ENCODE measurements at places on chromosomes 7 and 10.

DNA sequence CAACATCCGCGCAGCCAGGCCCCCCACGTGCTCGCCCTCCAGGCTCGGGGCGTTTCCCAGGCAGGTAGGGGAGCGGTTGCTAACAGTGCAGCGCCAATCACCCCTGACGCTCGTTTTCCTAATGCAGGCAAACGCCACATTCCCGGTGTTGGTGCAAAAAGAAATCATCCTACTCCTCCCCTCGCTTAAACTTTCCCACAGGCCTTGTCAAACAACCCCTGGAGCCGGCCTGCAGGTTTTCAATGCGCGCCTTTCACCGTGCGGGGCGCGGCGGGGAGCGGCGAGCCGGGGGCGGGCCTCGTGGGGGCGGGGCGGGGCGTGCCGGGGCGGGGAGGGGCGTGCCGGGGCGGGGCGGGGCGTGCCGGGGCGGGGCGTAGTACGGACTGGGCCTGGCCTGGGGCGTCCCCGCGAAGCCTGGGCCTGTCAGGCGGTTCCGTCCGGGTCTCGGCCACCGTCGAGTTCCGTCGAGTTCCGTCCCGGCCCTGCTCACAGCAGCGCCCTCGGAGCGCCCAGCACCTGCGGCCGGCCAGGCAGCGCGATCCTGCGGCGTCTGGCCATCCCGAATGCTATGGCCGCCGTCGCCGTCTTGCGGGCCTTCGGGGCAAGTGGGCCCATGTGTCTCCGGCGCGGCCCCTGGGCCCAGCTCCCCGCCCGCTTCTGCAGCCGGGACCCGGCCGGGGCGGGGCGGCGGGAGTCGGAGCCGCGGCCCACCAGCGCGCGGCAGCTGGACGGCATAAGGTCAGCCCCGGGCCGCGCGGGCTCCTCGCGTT lies at the start of gene ECHDC3:
TSS of gene ECHDC3 (plus strand) at position 374 of the 770 bp plus-strand sequence. CDS start at position 569, 195 bp downstream.
- peak; percentile 90 for ATAC-seq

- no peak for ATAC-seq
Observed at GRCh38 chr7:146764458-146764857, 647.9 kb downstream of the CNTNAP2 start.

- no peak for ATAC-seq
Observed at GRCh38 chr10:64196638-64197315, 675.6 kb downstream of the REEP3 start.

DNA sequence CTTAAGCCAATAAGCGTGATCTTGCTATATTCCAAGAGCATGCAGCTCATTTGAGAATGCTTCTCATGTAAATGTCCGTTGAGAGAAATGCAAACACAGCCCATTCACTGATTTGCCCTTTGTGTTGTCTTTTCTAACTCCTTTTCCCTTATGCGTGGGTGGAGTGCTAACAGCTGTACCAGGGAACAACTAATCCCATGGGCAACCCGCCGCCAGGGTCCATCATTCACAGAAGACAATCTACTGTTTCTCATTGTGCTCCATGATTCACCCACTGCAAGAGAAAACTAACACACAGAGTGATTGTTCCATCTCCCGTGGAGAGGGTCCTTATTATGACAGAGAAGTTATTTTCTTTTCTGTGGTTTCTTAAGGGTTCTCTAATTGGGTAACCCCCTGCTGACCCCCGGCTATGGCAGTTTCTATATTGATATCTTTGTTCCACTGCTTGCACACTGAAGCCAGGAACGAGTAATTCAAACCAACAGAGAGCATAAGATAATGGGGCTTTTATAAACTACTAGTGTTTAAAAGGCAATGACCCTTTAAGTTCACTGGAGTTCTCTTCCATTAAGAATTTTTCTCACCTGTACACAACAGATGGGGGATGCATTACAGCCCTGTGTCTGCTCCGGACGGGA lies 298.7 kb downstream of the BAMBI start:
- ATAC-seq, result no peak

GRCh38 chr7:139845443-139845805 lies 16.4 kb downstream of the TBXAS1 start:
- ATAC-seq, result no peak

GRCh38 chr7:117210908-117211307 lies 112.0 kb downstream of the WNT2 start:
- ATAC-seq, result no peak

DNA sequence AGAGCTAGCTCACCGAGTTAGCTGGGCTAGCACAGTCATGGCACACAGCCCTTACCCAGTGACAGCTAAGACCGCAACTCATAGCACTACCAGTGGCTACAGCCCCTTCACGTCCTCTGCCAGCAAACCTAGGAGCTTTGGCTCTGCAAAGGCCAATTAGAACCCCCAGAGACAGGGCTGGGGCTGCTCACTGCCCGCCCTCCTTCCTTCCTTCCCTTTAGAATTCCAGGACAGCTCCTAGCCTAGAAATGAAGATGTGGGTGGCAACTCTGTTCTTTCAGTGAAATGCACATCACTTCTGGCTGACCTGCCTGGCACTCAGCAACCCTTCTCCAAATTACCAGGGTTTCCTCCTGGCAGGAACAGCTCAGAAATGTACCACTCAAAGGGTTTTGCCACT lies 99.9 kb downstream of the FAM53B start:
- ATAC-seq, result no peak

- peak; percentile 56 for ATAC-seq
Observed at GRCh38 chr10:58044072-58044471, 223.6 kb downstream of the IPMK start.

GRCh38 chr7:34160261-34160752 lies 255.0 kb downstream of the BMPER start:
- ATAC-seq, result peak; percentile 45

DNA sequence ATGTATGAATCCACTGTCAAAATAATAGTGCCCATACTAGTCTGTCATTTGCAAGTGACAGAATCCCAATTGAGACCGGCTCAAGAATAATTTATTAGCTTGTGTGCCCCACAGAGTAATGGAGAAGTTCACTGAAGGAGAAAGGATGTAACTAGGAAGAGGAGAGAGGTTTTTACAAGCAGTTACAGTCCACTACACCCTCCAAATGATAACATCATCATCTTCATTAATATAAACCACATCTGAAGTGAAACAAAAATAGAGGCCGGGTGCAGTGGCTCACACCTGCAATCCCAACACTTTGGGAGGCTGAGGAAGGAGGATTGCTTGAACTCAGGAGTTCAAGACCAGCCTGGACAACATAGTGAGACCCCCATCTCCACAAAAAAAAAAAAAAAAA lies 226.8 kb downstream of the SKIDA1 start:
- no peak for ATAC-seq

DNA sequence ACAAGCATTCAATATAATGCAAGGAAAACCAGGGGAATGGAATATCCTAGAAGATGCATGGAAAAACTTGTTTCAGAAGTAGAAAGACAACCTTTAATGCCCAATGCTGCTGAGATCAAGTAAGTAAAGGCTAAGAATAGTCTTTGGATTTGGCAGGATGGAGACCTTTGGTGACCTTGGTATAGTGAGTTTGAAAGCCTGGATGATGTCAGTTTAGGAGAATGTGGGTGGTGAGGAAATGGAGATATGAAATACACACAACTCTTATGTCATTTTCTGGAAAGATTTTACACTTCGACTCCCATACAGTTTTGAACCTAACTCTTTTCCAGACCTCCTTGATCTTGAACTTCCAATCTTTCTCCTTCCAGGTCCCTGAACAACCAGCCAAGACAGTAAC lies 185.7 kb downstream of the TFEC start:
- ATAC-seq, result no peak

DNA sequence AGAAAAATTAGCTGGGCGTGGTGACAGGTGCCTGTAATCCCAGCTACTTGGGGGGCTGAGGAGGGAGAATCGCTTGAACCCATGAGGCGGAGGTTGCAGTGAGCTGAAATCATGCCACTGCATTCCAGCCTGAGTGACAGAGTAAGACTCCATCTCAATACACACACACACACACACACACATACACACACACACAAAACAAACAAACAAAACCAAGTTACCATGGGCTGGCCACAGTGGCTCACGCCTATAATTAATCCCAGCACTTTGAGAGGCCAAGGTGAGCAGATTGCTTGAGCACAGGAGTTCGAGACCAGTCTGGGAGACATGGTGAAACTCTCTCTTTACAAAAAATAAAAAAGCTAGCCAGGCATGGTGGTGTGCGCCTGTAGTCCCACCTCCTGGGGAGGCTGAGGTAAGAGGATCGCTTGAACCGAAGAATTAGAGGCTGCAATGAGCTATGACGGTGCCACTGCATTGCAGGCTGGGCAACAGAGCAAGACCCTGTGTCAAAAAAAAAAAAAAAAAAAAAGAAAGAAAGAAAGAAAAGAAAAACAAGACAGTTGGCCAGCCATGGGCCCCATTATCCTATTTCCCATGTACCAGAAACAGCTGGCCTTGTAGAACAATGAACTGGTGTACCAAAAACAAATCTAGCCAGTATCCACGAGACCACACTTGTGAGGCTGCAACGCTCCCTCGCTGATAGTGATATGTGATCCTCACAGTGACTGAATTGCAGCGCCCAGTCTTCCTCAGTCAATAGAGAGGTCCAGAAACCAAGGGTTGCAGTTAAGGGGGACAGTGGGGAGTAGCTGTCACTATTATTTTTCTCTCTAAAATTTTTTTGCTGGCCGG lies 6.6 kb upstream of the AGFG2 start:
- no peak for ATAC-seq

- ATAC-seq, result peak; percentile 4
Observed at GRCh38 chr7:5452470-5452899, 28.9 kb upstream of the TNRC18 start.

DNA sequence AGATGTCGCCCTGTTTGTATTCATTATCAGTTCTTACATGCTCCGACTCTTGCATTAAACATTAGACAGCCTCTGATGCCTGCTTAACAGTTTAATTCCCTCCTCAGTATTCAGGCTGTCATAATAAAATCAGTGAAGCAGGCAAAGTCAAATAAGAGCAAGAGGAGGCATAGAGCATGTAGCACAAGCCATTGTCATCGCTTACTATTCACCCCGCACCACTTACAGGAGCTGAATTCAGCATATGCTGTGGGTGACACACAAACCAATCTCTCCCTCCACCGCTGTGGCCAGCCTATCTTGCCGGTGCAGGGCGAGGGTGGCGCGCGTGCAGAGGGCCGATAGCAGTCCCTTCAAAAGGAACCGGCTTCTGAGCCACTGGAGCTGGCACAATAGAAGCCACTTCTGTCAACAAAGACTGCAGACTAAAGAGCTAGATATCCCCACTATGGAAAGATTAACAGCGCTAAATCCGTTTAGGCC lies 433.2 kb upstream of the MGMT start:
- no peak for ATAC-seq

GRCh38 chr10:71401056-71401455 lies 4.3 kb downstream of the CDH23 start:
- ATAC-seq, result no peak

DNA sequence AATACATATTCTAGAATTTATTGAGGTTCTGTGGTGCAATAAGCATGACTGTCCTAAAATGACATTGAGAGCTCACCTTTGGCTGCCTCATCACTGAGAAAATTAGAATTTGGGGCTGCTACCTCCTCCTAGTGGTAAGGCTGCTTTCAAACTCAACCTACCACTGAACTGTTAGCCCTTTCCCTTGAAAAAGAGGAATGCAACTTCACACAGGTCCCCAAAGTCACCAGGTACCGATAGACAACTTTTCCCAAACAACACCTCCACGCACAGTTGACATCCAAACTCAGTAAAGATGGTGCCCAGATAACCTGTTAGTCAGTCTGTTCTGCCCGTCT lies 75.9 kb upstream of the SCIN start:
- ATAC-seq, result no peak

- ATAC-seq, result no peak
Observed at GRCh38 chr10:55141892-55142291, 340.9 kb upstream of the PCDH15 start.

- ATAC-seq, result peak; percentile 94
Observed at GRCh38 chr10:126199221-126199998, 188.9 kb downstream of the ADAM12 start.

DNA sequence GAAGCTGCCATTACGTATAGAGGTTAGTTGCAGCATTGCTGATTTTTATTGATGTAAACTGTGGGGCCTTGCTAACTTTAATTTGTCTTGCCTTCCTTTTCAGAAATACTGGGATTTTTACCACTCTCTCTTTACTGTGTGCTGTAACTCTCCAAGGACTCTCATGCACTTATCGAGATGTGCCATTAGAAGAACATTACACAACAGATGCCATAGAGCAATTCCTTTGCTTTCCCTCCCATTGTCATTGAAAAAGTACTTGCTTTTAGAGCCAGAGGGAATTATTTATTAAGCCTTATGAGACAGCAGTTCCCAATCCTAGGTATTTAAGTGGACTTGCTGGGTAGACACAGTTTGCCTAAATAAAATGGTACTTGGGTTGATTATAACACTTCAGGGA lies 51.7 kb downstream of the ASB4 start:
- ATAC-seq, result no peak

All from SK-N-SH treated with all-trans-retinoic acid at 6 μM for 48 hours (cell line).